ENCODE measurements at places on chromosomes 4 and X. TPM values are rescaled to one million over a fixed set of nuclear protein-coding genes. Genes with fewer than 3 reads are reported as not detected.

DNA sequence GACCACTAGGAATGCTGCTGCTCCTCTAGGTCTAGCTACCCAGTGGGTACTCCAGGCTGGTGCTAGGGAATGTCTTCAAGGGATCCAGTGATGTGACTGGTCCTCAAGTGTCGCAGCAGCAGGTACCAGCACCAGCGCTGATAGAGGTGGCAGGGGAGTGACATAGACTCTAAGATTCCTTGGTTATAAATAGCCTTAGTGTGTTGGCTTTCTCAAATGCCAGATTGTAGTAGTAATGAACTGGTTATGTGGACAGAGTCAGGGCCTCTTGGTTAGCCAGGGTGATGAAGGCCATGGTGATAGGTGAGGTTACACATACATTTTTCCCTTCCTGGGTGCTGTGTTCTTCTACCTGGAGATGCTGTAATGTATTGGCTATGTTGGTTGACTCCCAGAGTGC, 38.3 kb downstream of the DCLK2 start:
- no peak for DNase-seq

Gene DOK7
- 3.6 TPM for total RNA-seq

GRCh38 chr4:183008492-183008891, 90.6 kb upstream of the WWC2 start:
- no peak for DNase-seq

DNA sequence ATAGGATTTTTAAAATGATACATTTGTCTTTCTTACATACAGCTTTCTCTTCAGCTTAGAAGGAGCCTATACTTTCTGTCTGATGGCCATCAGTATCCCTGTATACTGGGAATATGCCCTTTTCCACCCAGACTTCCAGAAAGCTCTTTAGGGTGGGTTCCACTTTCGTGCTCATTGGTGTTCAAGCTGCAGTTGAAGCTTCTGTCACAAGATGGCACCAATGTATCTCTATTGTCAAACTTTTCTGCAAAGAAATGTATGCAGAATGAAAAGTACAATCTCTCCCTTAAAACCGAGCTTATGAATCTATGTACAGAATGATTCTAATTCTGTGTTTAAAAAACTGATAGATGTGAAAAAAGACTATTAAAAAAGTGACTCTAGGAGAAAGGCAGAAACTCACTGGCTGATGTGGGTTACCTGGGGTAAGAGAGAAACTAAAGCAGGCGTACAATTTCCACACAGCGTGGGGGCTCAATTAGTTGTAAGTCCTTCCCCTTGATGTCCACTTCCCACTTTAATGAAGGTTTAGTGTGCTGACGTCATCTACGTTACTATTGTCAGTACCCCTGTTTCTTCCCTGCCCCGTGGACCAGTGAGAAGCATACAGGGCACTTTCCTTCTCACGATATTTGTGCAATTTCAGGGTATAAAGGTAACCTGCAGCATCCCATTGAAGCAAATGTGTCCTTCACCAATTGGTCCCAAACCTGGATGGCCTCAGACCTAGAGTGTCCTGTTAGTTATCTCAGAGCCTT, 57.3 kb upstream of the TCEAL2 start:
- DNase-seq = no peak

DNA sequence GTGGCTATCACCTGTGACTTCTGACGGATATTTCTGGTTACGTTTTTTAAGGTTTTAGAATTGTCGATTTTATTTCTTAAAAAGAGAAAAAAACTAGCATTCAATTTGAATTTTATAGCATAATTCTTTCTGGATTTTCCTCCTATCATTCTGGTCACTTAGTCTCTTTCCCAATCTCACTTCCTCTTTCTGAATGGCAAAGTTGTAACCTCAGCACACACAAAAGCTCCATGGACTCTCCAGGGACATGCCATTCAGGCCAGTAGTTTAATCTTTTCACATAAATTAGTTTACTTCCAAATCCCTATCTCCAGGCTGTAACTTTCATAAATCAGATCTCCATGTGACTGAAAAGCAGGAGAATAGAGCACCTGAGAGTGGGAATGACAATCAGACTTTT, 110.7 kb downstream of the ARAP2 start:
- DNase-seq = no peak

Gene STPG2
- total RNA-seq = 0.41 TPM

DNA sequence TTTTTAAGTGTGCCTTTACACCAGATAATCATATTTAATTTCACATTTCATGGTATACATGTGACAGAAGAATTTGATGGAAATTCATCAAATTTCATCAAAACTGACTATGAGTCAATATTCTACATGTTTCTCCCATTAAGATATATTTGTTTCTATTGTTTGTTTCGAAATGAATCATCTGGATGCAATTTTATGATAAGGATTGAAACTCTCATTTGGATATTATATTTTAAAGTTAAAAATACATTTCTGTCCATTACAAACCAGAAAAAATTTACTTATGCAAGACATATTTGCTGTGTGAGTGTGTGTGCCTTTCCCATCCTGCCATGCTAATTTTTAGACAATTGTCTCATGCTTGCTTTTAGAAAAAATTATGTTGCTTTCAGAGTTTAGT, 52.2 kb downstream of the SULT1B1 start:
- no peak for DNase-seq

Gene DUSP9
- total RNA-seq = not detected
